ENCODE measurements at places on chromosomes 7 and 10. TPM values are rescaled to one million over a fixed set of nuclear protein-coding genes. Genes with fewer than 3 reads are reported as not detected.

The VWC2 gene
- total RNA-seq: under 0.01 TPM

The PTPRN2 gene
- 2.4 TPM for total RNA-seq

The FAM24B gene
- 14.6 TPM for total RNA-seq

- no peak for DNase-seq
Observed at GRCh38 chr7:78751253-78751652, 702.2 kb downstream of the MAGI2 start.

The ACBD7 gene
- total RNA-seq: 1.5 TPM

The RPEL1 gene
- not detected for total RNA-seq

The DDC gene
- total RNA-seq: not detected

DNA sequence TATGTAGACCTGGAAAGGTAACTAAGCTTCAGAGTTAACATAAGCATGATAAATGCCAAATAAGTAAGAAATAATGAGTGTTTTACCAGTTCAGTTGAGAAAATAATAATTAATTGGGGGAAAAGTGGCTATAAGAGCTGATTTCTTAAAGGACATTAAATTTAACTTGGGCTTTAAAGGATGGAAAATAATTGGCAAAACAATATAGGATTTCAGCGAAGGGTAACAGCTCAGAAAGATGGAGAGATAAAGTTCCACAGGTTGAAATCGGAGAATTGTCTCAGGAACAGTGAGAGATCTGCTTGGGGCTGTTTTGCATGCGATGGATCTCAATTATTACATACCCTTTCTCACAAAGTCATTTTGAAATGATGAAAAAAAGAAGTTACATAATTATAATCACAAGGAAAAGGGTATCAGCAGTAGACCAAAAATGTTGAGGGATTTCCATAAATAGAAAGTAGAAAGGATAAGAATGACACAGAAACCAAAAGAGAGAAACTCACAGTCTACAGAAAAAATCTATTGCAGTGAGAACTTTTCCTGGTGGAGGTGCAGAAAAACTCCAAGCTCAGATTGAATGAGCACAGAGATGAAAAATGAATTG is 40.1 kb upstream of the ITGB8 start:
- DNase-seq: no peak

The GPNMB gene
- 33.5 TPM for total RNA-seq

The MLXIPL gene
- total RNA-seq: 0.14 TPM

- DNase-seq: no peak
Observed at GRCh38 chr10:2294739-2295138, 557.4 kb upstream of the ADARB2 start.

The GJD4 gene
- not detected for total RNA-seq

DNA sequence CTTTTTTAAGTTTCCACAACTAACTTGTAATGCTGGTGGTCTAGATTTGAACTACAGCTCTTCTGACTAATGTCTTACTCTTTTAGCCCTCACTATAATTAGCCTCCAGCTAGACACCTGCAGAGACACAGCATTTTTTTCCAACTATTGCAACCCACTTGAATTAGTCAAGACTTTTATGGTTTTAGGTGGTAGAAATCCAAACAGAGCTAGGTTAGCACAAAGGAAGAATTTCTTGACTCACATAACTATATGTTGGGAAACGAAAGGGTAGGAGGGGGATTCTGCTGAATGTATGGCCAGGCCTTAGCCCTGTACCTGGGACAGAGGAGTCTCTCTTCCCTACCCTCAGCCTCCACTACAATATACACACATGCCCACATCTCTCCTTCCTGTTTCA is 586.1 kb downstream of the INHBA start:
- DNase-seq: peak; percentile 44

- DNase-seq: no peak
Observed at GRCh38 chr7:68065581-68065980, 1068.9 kb downstream of the TYW1 start.

GRCh38 chr7:141704741-141705140 is 2.8 kb upstream of the DENND11 start:
- no peak for DNase-seq

GRCh38 chr7:88689821-88690220 is 69.7 kb upstream of the ZNF804B start:
- DNase-seq: no peak

DNA sequence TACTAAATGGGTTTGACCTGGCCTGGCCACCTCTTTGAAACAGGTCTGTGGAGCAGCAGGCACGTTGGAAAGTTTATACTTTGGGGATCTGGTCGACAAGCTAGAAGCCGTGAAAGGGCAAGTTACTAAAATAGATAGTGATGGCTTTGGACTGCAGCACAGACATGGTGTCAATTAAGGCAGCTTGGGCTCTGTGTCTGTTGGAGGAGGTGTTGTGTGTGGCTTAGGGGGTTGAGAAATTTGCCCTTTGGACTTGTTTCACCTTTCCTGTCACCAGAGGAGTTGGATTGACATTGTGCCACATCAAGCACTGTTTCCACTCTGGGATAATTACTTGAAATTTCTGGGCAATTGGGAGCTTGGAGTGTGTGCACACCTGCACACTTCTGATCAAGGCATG is 251.8 kb upstream of the MKI67 start:
- DNase-seq: no peak

The TAS2R41 gene
- not detected for total RNA-seq

The PRTFDC1 gene
- 9.9 TPM for total RNA-seq

DNA sequence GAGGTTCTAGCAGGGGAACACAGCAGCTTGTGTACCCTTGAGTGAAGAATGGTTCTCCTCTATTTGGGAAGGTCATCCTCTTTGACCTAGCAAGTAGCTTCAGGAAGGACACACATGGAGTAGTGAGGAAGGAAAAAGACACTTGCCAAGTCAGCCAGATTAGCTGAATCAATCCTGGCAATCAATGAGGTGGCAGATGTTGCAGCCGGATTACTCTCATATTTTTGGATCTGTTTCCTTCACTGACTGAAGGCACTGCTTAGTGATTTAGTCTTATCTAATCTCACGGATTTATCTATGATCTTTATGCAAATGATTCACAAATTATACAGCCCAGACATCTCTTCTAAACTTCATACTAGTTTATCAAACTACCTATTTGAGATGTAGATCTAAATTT is 218.8 kb downstream of the GPR158 start:
- DNase-seq: no peak

- DNase-seq: no peak
Observed at GRCh38 chr7:137337902-137338301, 5.6 kb downstream of the PTN start.

The CRYGN gene
- 0.84 TPM for total RNA-seq

DNA sequence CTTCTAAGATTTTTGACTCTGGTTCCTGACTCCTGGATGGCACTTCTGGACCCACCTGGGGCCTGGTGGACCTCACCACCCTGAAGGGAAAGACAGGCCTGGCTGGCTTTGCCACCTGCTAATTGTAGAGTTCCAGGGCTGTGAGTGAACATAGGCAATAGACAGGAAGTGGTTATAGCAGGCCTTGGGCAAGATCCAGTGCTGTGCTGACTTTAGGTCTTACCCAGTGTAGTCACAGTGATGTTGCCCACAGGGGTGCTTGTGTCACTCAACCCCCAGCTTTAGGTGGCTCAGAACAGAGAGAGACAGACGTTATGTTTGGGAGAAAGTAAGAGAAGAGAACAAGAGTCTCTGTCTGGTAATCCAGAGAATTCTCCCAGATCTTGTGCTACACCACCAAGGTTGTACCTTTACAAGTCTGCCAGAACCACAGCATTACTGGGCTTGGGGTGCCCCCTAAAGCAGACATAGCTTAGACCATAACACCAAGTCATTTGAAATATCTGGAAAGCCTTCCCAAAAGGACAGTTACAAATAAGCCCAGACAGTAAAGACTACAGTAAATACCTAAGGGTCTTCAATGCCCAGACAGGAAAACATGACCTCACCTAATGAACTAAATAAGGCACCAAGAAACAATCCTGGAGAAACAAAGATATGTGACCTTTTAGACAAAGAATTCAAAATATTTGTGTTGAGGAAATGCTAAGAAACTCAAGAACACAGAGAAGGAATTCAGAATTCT is 303.4 kb downstream of the PCLO start:
- no peak for DNase-seq

DNA sequence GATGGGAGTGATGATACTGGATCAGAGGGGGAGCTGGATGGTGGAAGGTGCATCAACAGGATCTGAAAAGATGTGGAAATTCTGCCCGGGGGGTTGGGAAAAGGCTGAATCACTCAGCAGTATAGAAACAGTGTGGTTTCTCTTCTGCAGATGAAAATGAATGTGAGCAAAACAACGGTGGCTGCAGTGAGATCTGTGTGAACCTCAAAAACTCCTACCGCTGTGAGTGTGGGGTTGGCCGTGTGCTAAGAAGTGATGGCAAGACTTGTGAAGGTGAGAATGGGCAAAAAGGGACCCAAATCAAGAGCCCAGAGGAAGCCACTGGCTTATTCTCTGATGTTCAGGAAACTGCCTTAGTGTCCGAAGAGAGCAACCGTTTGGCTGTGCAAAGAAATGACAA is 12.9 kb downstream of the OIT3 start:
- DNase-seq: no peak

DNA sequence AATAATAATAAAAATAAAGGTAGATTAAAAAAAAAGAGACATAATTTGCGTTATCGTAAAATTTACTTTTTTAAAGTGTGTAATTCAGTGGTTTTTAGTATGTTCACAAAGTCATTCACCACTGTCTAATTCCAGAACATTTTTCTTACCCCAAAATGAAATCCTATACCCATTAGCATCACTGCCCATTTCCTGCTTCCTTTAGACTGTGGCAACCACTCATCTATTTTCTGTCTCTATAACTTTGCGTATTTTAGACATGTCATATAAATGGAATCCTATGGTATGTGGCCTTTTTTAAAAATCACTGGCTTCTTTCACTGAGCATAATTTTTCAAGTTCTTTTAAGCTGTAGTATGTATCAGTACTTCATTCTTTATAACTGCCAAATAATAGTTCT is 53.6 kb downstream of the KAT6B start:
- no peak for DNase-seq

- peak; percentile 12 for DNase-seq
Observed at GRCh38 chr10:111126077-111126476, 49.2 kb downstream of the ADRA2A start.

DNA sequence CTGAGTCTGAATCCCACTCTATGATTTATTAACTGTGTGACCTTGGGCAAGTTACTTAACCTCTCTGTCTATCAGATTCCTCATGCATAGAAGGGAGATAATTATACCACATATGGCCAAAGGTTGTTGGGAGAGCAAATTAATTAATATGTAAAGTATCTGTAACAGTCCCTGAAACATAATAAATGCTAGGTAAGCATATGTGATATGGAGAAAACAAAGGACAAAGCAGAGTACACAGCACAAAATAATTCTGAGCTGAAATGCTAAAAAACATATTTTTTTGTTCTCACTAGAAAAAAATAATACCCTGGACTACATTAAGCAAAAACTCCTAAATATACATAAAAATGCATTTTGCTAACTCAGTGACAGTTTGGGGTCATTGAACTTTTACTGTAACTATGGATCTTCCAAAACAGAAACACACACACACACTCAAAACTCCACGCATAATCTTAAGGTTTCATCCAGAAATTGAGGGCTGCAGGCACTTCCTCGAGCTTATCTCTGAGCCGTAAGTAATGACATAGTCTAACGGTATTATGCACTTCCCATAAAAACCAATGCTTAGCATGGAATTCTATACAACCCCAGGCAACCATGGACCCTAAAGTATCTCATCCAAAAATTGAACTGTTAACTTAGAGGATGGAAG is 201.7 kb upstream of the PTN start:
- DNase-seq: no peak

The CLRN3 gene
- not detected for total RNA-seq

The GATA3 gene
- 7.2 TPM for total RNA-seq

The PRXL2A gene
- 72.4 TPM for total RNA-seq

DNA sequence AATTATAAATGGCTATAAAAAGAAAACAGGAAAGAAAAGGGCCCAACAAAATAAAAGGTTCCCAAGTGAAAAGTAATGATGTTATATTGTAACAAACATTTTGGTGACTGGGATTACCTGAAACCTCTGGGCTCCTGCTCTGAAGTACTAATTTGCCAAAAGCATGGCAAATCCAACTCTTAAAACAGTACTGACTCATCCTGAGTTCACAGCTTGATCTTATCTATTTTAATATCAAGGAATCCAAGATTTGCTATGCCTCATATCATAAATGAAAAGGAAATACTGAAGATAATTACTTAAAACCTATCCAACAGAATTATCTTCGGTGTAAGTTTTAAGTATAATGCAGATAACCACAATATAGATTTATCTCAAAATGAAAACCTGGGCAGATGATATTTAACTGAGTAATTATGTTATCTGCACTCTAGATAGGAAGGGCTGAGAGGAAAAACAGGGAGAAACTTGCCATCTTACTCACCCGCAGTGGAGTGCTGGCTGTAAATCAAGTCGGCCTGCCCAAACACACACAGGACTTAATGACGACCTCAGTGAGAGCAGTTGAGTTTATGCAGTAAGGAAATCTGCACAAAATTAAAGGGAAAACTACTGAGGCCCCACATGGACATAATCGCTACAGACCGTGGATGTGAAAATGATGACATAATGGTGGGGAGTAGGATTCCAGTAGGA is 48.4 kb downstream of the MPP7 start:
- no peak for DNase-seq

DNA sequence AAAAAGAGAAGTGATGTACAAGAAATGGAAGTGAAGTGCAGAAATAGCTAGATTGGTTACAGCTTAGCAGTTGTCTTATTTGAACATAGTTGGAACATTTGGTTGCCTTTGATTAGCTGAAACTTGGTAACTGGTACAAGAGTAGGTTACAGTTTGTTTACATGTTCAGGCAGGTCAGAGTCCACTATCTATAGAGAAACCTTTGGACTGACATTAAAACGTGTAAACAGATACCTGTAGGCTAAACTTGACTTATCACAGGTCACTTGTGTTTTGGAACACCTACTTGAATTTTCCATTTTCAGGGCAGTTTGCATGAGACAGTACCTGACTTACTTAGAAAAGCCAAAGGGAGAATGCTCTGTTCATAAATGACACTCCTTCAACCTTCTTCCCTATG is 28.5 kb upstream of the CYP2C8 start:
- no peak for DNase-seq

DNA sequence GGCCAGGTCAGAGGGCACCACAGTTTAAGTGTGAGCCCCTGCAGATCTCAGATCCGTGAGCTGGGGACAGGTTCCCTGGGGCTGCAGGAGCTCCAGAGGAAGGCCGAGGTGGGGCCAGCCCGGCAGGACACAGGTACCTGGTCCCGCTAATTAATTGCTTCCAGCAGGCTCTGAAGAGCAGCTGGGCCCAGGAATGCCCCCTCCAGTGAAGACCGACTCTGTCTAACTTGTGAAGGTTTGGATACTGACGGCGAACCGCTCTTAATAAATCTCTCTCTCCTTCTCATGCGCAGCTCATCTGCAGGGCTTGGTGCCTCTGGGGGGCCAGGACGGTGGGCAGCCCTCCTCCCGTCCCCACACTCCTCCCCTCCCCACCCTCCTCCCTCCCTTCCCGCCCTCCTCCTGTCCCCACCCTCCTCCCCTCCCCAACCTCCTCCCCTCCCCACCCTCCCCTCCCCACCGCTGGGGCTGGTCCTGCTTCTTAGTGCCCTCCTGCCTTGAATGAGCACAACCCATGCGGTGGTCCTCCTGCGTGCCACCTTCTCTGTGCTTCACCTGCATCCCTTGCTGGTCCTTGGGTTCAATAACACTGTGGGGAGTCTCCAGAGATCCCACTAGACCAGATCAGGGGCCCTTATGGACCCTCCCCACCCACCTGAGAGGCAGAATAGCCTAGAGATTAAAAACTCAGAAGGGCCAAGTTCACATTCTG is 38.3 kb downstream of the PDGFA start:
- no peak for DNase-seq
